D341Med (cell line): ENCODE measurements at places on chromosomes 3 and 15.

GRCh38 chr3:5485427-5485826 lies 297.9 kb downstream of the EDEM1 start:
- no peak for DNase-seq

- DNase-seq = no peak
These were observed 3.6 kb upstream of the LDHAL6B start for GRCh38 chr15:59203008-59203407.

DNA sequence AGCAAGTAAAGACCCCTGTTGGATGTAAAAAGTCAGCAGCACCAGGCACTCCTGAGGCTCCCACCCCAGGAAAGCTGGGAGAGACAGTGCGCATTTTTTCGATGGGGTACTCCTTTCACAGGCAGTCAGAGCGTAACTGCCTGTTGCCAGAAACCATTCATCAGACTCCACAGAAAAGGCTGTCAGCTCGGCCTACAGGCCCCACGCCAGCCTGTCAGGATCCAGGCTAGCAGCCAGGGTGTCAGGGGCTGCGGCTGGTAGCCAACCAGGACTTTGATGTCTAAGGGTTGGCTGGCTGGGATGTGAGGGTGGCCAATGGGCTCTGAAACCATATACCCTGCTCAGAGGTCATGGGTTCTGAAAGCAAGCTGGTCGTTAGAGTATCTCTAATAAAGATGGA lies 164.5 kb downstream of the WNT5A start:
- no peak for DNase-seq

- no peak for DNase-seq
These were observed 582.3 kb upstream of the NAALADL2 start for GRCh38 chr3:174276826-174277225.

DNA sequence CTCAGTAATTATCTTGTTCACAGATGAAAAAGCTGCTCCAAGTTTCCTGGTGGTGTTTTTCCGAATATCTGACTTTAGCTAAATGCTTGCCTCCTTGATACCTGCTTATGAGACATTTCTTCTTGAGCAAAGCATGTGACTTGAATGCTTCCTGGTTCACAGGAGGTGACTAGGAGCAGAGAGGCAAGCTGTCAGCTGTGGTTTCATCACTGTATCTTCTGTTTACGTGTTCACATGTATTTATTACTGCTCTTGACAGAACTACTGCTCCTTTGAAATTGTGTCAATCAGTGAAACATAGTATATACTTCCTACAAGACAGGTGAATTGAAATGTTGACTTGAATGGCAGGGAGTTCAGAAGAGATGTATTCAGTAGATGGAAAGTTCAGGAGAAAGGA lies 8.9 kb upstream of the SPPL2A start:
- no peak for DNase-seq

DNA sequence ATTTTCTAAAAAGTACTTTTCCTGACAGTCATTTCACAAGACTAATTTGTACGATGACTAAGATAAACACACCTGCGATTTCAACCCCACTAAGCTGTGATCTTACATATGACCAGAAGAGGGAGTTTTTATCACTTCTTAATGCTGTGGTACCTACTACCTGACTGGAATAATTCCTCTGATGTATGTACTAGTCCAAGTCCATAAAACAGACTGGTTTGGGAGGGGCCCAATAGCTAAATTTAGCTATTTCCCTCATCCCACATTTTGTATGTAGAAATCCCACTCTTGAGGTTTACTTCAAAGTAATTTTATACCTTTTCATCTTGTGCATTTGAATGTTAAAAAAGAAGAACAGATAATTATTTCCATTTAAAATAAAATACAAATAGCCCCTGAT lies 49.7 kb upstream of the SCAANT1 start:
- DNase-seq = peak; percentile 47

- DNase-seq = no peak
These were observed 7.8 kb downstream of the ATP2C1 start for GRCh38 chr3:130901463-130902204.

GRCh38 chr3:67083277-67083676 lies 85.2 kb downstream of the KBTBD8 start:
- no peak for DNase-seq

DNA sequence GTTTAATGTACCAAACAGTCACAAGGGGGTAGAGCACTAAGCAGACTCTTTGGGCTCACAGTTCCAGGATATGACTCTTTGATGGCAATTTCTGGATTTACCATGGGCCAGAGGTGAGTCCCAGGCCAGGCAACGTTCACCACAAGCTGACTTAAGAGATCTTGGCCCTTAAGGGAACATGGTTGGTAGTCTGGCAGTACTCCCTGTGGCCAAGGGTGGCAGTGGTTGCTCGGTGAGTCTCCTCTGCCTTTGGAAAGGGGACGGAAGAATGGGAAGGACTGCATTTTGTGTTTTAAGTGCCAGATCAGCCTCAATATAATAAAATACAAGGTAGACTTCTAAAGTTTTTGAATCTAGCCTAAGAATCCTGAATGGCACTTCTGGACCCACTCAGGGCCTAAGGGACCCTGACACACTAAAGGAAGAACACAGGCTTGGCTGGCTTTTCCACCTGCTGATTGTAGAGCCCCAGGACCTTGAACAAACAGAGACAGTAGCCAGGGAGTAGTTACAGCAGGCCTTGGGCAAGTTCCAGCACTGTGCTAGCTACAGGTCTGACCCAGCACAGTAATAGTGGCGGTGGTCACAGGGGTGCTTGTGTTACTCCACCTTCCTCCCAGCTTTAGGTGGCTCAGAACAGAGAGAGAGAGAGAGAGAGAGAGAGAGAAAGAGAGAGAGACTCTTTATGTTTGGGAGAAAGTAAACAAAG lies 730.7 kb upstream of the ALCAM start:
- no peak for DNase-seq

GRCh38 chr3:14548321-14548729 lies 8.2 kb upstream of the GRIP2 start:
- peak; percentile 90 for DNase-seq

DNA sequence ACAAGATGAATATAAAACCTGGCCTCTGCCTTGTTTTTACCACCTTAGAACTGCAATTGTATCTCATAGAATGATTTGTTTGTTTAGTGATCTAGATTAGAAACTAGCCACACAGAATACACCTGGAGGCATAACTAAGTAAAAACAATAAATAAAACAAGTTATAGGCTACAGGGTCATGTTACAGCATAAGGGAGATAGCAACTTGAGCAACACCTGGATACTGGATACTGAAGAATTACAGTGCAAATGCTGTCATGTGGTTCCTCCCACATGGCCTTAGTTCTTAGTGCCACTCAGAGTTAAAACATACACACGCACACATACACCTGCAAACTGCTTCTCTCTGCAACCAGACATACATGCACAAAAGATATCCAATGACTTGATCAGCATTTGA lies 563.4 kb upstream of the DPPA4 start:
- DNase-seq = no peak

GRCh38 chr3:195025056-195025883 lies 245.7 kb downstream of the XXYLT1 start:
- no peak for DNase-seq

GRCh38 chr15:31461911-31462480 lies 135.4 kb downstream of the KLF13 start:
- DNase-seq = no peak

DNA sequence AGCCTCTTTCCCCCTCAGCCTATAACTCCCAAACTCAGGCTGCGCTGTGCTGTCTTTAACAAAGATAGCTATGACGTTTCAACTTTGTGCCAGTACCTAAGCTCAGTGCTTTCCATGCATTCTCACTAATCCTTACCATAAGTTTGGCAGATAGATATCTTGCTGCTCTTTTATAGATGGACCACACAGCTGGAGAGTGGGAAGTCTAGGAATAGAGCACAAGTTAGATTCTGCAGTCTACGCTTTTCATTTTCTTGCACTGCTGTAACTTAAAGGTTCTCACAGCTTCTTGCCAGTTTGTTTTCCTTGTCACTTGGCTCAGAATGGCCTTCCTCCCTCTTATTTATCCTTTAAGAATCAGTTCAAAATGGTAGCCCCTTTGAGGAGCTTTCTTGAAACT lies 468.8 kb downstream of the CNTN4 start:
- no peak for DNase-seq

- no peak for DNase-seq
These were observed 17.9 kb downstream of the VIPR1 start for GRCh38 chr3:42520336-42520735.

- no peak for DNase-seq
These were observed 43.4 kb downstream of the GPR160 start for GRCh38 chr3:170081079-170081741.

- no peak for DNase-seq
These were observed 47.9 kb downstream of the OPA1 start for GRCh38 chr3:193640728-193641439.

DNA sequence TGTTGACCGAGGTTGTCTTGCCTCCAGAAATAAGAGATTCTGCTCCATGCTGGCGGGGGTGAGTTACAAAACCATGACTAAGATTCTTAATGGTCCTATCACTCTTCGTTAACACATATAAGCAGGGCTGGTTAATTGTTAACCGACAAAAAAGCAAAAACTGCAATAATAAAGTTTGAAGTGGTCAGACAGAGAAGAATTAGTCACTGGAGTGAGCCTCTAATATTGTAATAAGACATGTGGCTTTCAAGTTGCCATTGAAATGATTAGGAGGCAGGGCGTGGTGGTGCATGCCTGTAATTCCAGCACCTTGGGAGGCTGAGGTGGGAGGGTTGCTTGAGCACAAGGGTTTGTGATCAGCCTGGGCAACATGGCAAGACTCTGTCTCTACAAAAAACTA lies 78.4 kb upstream of the NR2F2 start:
- no peak for DNase-seq

DNA sequence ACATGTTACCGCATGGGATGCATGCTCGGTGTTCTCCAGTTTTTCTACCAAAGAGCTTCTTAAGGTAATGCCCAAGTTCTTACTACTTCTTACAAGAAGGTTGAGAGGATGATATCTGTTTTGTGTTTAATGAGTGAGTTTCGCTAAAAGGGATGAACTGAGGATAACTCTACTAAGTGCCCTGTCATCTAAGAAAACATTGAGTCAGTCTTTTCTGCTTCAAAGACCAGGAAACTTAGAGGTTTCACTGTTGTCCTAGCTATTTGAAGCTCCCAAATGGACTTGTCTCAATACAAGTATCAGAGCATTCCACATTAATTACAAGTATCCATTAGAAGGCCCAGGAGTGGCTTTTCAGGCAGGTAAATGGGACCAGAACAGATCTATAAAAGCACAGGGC lies 296.2 kb downstream of the KBTBD8 start:
- no peak for DNase-seq

DNA sequence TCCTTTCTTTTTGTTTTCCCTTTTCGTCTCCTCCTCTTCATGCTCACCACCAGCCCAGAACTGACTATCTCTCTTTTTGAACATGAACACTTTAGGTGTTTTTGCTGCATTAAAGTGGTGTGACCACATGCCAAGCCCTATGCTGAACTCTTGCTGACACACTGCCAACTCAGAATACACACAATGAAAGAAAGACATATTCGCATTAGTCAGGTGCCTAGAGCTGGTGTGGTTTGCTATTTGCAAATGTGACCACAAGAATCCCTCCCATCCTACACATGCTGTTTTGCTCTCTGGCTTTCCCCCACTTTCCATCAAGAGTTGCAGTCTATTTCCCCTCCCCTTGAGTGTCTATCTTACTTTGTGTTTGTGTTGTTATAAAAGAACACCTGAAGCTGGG lies 967.8 kb upstream of the CFAP20DC start:
- DNase-seq = no peak

DNA sequence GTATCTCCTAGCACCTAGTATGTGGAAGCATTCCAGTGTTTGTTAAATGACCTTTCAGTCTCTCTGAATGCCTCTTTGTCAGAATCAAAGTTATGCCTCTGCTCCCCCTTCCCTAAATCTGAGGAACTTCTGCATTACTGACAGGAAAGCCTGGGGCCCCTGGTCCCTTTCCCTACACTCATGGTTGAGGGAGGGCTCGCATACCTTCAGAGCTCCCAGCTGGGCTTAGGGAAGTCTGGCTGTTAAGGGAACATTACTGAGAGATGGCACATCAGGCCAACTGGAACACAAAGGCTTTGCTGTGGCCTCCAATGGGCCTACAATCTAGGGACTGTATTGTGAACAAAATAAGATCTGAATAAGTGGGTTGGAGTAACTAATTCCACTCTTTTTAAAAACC lies 10.3 kb downstream of the PKM start:
- no peak for DNase-seq

DNA sequence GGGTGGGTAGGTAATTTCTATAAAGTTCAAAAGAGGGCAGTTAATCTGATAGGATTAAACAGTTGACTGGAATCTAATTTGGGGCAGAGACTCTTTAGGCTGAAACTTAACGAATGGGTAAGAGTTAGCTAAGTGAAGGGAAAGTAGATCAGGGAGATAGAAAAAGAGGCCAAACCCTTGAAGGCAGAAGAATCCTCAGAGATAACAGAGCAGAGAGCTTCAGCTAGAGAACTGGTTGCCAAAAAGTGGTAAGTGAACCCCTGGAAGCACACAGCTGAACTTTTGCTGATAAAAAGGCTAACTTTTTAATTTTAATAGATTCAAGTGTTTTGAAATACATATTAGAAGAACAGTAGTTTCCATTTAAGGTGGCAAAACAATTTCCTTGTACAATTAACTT lies 99.2 kb downstream of the FHIT start:
- no peak for DNase-seq

DNA sequence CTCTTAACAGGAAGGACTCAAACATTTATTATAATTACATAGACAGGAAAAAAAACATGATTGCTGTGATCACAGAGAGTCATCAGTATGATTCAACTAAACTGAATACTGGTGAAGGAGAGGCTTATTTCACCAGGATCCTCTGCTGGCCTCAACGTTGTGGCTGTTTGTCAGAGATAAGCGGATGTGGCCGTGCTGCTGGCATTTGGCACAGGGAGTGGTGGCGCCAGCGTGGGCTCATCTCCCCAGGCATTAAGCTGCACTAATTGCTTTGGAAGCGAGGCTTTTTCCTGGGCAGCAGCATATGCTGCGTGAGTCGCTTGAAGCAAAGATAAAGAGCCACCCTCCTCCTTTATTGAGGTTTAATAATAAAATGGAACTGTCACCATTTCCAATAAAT lies 306.7 kb downstream of the LRTM1 start:
- DNase-seq = peak; percentile 84

DNA sequence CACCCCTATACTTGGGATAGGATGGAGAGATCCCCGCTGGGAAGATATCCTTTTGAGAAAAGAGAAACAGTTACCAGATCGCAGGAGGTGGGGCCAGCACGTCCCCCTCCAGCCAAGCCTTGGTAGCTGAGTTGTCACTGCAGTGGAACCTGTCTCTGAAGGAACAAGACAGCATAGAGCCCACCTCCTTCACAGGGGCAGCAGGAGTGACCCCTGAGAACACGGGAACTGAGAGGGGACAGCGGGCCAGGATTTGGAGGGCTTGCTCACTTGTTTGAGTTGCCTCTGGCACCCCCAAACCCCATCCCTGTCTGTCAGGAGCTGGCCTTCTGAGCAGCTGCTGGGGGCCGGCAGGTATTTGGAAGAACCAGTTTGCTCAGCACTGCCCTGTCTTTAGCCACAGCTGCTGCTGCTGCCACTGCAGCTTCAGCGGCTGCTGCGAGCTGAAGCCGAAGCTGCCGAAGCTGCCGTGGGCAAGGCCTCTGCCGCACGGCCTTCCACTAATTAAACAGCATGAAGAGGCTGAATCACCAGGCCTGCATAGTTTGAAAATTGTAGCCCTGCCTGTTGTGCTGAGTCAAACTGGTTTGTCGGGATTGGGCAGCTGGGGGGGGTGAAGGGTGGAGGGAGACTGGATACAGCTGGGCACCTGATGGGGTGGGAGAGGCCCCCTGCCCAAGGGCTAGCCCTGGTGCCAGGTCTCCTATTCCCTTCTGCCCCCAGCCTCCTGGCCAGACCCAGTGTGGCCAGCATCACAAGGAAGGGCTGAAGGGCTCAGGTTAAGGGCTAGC lies 4.0 kb downstream of the EPHB3 start:
- no peak for DNase-seq
